ENCODE measurements at places on chromosomes 4 and X.

DNA sequence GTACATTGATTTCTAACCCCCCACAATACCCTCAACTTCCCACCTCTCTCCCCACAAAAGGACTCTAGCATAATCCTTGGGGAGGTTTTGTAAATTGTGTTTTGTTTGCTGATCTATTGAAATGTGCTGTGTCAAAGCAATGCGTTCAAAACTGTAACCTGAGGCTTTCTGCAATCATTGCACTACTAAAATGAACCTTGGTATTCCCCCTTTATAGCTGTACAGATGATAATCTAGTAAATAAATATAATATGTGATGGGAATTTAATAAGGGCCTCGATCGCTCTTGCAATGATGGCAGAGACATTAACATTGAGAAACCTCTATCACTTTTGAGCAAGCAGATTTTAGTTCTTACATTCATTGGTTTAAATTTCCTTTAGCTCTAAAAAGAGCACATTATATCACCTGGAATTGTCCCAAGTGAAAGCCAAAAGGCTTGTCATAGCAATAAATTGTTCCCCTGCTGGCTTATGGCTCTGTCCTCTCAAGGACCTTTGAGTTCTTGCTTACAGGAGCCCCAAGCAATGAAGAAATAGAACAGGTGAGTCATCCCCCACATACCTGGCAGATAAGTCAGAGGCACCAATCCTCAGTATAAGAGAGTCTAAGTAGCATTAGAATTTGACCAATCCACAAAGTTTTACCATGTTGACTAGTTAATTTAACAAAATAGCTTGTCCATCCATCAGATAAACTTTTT lies 18.4 kb upstream of the ACE2 start:
- DNase-seq = no peak

- DNase-seq = no peak
Observed at GRCh38 chr4:152385551-152385950, 150.3 kb downstream of the FBXW7 start.

DNA sequence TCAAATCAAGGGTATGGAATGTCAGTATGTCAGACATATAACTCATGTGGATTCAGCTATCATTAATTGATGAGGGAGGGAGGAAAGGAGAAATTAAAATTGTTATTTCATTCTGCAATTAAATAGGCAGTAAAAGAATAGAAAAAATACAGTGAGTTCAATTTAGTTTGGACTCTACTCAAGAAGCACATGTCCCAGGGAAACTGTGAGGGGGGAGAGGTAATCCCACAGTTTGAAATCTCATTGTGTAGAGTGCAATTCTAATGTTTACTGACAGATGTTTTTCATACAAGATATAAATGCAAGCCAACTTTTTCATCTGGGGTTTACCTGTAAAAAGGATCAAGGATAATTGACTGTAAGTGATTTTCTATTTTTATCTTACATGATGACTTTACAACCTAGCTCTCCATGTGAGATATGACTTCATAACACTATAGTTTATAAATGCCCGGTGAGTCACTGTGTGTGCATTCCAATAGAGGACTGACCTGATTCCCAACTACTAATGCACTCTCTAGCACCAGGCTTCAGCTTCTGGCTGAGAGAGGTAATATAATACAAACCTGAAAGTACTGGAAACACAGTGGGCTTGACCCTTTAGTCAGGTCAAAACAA lies 35.2 kb upstream of the SCD5 start:
- DNase-seq = no peak

DNA sequence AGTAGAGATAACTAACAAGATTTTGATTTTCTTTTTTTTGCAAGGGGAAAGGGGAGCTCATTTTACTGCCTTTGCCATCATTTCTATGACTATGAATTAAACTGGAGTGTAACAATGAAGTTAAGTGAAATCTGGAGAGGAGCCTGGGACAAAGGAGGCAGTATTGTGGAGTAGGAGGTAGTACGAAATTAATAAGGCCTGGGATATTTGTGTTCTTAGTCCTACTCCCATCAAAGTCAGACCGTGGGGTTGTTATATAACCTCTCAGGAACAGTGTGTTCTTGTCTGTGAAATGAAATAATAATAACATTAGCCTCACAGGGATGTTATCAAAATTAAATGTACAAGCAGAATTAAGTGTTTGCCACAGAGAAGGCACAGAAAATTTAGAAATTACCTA lies 204.3 kb upstream of the EMCN start:
- DNase-seq = no peak

DNA sequence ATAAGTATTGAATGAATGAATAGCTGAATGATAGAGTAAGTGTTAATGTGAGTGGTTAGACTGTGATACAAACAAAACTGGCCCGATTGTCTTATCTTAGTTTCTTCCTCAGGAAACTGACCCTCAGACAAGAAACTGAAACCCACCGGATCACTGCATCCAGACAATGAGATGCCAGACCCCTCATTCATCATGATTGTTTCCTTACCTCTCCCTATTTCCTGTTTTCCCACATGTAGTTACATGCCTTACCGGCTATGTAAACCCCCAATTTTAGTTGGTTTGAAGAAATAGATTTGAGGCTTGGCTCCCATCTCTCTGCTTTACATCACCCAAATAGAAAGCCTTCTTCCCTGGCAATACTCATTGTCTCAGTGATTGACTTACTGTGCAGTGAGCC lies 218.9 kb upstream of the PPP1R2C start:
- no peak for DNase-seq

- DNase-seq = no peak
Observed at GRCh38 chr4:130110770-130111169, 1014.8 kb downstream of the C4orf33 start.

GRCh38 chr4:76156635-76157034 lies 8.4 kb upstream of the NUP54 start:
- DNase-seq = no peak

- no peak for DNase-seq
Observed at GRCh38 chr4:177339477-177340374, 30.1 kb downstream of the NEIL3 start.

DNA sequence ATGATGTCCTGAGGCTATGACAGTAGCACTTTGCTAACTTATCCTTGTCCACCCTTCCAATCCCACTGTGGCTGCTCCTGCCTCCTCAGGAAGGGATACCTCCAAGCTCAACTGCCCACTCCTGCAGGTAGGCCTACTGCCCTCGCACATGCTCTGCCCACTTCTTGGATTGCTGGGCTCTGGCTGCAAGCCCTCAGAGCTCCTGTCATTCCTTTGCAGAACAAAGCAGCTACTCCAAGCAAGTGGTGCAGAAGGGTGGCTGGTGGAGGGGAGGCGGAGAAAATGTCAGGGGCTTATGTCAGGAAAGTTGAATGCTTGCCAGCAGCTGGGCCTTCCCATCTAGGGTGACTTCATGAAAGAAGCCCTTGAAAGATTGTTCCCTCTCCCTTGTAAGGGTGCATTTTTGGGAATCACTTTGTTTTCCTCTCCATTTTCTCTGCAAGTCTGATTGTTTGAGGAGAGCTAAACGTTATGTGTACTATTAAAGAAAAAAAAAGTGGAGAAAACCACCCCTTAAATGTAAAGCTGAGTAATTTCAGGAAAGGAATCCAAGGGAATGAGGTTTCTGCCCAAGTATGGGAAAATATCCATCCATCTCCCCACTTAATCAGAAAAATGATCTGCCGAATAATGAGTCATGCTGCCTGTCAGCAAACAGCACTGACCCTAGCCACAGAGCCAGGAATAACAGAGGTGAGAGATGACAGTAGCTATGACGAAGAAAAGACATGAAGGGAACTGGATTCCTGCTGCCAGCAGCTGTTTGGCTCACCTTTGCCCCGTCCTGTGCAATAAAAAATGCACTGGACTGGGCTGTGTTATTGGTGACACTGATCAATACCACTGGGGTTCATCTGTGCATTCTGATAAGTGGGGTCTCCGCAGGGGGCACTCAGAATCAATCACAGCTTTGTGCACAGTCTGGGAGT lies 102.0 kb downstream of the RTL5 start:
- no peak for DNase-seq

- no peak for DNase-seq
Observed at GRCh38 chr4:340011-340410, 2.4 kb downstream of the ZNF141 start.

GRCh38 chr4:77347351-77347966 lies 190.5 kb downstream of the CCNG2 start:
- no peak for DNase-seq

GRCh38 chr4:176134670-176135069 lies 60.7 kb downstream of the SPATA4 start:
- no peak for DNase-seq

DNA sequence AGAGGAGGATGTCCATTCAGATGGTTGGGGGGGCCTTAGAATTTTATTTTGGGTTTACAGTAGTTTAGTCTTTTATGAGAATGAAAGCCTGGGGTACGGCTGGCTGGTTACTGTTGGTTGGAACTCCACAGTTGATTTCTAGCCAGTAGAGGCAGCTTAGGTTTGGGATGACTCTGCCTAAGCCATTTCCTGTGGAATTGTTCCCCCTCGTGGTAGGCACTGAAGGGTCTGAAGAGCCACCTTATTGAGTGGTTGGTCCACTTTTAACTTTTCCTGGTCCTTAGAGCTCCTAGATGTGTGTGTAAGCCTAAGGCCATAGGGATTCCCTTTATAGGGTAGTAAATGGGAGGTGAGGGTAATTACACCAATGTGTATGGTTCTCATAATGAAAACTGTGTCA lies 19.7 kb downstream of the SPIN3 start:
- no peak for DNase-seq

- DNase-seq = no peak
Observed at GRCh38 chr4:178414042-178414441, 971.8 kb upstream of the AGA start.

DNA sequence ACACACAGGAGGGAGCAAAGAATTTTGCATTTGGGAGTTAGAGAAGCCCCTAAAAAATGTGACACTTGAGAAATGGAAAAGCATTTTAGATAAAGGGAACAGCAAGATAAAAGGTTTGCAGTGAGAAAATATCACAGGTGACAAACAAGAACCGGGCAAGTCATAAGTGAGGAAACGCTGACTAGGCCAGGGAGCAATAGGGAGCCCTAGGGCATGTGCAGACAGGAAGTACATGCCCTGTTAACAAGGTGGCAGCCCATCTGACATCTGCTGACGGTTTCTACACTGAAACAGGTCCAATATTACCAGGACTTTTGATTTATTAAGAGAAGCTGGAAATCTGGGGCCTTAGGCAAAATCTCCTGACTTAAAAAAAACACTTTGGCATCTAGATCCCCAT lies 4.0 kb upstream of the IL13RA1 start:
- no peak for DNase-seq

DNA sequence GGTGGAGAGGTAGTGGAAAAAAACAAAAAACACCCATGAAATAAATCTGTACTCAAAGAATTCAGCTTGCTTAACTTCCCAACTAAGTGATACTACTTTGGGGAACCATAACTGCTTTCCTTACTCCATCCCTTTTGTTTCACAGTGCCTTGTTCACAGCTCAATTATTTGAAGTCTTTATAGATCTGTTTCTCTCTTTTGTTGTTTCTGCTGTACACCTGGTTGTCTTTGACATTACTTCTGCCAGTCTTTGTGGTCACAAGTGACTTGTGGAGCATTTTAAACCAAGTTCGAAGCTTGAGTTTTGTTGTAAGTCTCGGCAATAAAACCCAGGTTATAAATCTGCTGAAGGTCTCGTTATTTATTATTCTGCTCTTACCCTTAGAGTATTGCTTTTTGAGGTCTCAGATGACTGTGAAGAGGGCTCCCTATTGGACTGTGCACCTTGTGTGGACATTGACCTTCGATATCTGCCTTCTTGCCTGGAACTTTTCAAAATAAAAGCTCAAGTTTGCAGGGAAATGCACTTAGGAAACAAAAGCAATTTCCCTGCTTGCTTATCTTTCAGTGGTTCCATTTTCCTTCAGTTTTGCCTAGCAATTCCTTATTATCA lies 59.8 kb downstream of the ANK2 start:
- DNase-seq = no peak

DNA sequence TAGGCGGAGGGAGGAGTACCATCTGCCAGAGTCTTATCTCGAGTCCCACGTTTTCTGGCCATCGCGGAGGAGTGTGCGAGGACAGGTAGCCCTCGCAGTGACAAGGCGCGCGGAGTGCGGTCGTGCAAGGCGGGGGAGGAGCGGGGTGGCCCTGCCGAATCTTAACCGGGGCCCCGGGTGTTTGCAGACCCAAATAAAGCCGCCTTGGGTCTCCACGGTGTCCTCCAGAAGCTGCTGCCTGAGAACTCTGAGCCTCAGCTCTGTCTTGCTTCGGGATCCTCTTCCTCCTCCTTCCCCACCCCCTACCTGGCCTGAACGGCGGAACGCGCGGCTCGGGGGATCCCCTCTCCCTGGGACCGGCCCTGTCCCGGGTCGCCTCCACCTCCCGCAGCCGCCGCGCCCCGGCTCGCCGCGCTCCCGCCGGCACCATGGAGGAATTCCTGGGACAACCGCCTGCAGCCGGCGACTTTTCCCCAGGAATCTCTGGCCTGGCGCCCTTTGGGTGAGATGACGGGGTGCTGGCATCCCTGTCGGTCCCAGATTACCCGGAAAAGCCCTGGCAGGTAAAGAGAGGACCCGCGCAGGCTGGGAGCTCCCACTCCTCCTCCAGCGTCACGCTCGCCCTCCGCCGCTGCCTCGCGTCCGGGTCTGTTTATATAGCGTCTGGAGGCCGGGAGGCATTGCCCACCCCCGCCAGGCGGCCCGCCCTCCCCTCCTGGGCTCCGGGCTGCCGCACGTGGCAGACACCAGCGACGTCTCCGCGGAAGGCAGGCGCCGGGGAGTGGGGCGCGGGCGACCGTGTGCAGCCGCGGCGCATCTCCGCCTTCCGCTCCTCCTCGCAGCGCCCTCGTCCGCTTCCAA lies at the start of gene GALNTL6:
TSS of gene GALNTL6 (plus strand) at position 740 of the 861 bp plus-strand sequence.
- no peak for DNase-seq

DNA sequence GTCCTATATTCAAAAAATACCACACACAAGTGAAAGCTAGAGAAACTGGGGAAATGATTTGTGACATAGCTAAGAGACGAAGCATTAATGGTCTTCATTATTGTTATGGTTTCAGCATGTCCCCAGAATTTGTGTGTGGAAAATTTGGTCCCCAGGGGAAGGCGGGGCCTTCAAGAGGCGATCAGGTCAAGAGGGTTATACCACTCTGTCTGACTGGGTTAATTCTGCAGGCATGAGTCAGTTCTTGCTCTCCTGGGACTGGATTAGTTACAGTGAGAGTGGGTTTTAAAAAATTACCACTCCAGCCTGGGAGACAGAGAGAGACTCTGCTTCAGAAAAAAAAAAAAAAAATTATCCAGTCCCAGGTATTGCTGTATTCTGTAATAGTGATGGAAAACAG lies 2.1 kb upstream of the MTNR1A start:
- no peak for DNase-seq

- no peak for DNase-seq
Observed at GRCh38 chr4:159210975-159211374, 108.1 kb downstream of the RAPGEF2 start.

DNA sequence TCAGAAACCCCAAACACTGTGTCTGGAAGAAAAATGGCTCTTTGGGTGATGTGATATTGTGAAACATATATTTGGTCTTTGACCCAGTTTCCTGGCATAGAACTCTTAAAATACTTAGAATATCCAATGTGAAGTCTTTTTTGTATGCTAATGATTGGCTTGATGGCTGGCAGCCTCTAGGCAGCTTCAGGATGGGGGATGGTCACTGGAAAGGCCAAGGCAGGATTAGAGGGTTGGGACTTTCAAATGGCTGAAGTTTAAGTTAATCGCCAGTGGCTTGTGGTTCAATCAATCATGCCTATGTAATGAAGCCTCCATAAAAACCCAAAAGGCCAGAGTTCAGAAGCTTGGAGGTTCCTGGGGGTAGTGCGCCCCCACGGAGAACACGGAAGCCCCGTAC lies 33.5 kb upstream of the ESX1 start:
- DNase-seq = no peak
